ENCODE measurements at places on chromosomes 7 and 10.
A peak's percentile ranks its signal among the peaks of the same experiment; 100 is the strongest.

DNA sequence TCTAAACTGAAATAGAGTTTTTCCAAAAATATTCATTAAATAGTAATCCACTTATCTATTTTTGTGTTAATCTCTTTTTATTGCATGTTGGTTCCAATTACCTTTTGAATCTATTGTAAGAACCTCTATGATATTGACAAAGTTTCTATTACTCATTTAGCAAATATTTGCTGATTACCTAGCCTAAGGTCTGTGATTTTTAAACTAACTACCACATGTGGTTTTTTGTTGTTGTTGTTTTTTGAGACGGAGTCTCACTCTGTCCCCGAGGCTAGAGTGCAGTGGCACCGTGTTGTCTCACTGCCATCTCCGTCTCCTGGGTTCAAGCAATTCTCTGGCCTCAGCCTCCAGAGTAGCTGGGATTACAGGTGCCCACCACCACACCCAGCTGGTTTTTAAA lies 2.0 kb upstream of the ASB13 start:
- DNase-seq: no peak

DNA sequence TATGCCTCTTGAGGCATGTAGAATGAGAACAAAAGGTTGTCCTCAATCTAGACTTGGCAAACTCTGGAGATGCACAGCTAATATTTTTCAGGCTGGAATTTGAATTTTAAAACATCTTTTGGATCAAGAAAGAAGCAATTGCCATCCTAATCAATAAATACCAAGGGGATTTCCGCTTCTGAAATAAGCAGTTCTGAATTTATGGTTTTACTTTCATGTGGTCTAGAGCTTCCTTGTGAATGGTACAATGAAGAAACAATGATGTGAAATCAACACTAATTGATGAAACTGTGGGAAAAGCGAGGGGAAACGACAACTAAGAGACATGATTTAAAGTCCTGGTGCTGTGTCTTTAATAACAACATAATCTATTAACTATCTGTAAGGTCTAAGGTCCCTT lies 1202.7 kb downstream of the SORCS3 start:
- no peak for DNase-seq

GRCh38 chr7:4842319-4843064 lies 19.3 kb downstream of the PAPOLB start:
- no peak for DNase-seq

DNA sequence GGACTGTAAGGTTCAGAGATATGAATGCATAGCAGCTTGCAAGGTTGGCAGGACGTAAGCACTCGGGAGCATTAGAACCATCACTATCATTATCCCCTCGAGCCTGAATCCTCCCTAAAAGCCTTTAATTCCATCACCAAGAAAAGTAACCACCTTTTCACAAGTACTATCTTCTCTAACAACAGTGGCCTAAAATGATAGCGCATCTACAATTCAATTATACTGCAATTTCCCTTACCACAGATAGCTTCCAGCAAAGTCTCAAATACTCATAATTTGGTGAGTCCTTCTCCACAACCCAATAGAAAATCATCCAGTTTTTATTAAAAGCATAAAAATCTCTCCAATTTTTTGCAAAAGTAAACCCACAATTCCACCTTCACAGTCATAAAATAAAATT lies 42.0 kb downstream of the COL1A2 start:
- no peak for DNase-seq

DNA sequence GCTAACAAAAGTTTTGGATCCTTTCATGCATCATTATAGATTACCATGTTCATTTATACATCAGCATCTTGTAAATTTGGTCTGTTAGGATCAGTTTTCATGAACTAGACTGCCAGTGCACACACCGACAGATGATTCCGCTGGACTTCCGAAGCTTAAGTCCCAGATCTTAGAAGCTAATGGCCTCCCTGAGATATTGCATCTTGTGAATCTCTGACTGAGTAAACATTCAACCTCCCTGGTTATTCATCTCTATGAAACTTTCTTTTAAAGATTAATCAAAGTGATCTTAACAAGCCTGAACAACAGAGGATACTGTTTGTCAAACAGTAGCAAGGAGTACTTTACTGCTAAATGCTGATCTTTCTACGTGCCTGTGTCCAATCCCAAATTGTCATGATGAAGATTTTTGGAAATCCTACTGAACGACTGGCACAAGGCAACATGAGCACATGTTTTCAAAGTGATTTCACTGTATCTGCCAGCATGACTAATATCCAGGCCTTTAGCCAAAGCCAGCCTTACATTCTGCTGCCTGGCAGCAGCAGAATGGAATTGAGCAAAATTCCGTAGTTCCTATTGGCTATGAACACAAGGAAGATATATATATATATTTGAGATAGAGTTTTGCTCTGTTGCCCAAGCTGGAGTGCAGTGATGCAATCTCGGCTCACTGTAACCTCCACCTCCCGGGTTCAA lies 91.3 kb upstream of the ANK3 start:
- DNase-seq: no peak

DNA sequence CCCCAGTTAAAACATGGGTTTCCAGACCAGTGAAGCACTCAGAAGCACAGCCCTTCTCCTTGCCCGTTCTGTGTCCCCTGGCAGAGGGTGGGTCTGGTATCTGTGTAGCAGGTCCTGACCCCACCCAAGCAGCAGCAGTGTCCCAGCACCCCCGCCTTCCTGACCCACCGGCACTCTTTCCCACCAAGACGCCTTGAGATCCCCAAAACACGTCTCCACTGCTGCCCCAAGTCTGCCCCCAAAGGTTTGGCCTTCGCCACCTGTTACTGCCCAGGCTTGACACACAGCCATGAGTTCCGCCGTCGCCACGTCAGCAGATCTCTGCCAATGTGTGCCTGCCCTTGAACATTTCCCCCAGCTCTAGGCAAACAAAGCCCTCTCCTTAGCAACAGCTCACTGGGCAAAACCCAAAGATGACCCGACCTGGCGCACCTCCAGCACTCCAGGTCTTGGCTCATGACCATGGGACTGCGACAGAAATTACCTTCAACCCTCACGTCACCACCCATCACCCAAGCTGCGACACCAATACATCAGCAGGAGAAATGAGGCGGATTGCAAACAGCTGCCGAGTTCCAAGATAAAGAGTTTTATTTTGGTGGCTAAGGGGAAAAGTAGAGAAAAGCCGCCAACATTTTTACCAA lies 75.6 kb downstream of the CTBP2 start:
- no peak for DNase-seq

- DNase-seq: no peak
Observed at GRCh38 chr10:100623521-100624230, 87.9 kb downstream of the HIF1AN start.

GRCh38 chr7:76383089-76383944 lies 24.5 kb upstream of the YWHAG start:
- no peak for DNase-seq

- no peak for DNase-seq
Observed at GRCh38 chr10:113153493-113154102, 203.6 kb downstream of the TCF7L2 start.

DNA sequence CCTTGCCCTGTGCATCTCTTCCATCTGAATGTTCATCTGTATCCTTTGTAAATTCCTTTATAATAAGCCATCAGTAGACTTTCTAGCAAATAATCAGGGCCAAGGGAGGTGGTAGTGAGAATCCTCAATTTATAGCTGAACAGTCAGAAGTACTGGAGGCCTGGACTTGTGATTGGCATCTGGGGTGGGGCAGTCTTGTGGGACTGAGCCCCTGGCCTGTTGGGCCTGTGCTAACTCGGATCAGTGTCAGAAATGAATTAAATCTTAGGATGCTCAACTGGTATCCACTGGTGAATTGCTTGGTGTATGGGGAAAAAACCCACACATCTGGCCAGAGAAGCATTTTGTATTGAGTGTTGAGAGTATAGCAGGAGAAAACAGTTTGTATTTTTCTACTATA lies 481.8 kb downstream of the GLRX3 start:
- no peak for DNase-seq

- no peak for DNase-seq
Observed at GRCh38 chr7:142036384-142036783, 40.7 kb downstream of the MGAM start.

DNA sequence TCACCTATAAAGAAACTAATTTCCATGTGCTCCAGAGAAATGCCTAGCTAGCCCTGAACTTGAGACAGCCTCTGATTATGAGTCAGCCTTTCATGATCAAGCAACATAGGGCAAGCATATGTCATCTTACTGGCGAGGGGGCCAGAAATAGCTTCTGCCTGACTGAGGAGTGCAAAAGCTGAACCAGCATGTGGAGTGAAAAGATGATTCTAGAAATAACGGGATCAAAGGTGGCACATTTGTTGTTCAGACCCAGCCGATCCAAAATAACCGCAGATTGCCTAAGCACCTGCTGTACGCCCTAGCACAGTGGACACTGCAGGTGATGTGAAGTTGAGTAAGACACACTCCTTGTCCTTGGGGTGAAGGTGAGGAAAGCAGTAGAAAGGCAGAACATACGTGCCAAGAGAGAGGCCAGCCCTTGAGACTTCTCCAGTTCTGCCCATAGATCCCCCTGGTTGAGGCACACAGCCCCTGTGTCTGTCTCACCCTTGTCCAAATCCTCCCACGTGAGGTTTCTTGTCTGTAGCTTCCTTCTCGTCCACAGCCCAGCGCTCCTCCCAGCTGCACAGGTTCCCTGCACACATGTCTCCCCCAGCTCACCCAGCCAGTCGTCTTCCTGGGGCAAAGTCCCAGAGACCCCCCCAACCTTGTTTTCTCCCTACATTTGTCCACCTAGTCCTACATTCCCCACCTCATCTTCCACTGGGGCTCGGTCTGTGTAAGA lies 2.8 kb upstream of the BCL7B start:
- peak; percentile 24 for DNase-seq

DNA sequence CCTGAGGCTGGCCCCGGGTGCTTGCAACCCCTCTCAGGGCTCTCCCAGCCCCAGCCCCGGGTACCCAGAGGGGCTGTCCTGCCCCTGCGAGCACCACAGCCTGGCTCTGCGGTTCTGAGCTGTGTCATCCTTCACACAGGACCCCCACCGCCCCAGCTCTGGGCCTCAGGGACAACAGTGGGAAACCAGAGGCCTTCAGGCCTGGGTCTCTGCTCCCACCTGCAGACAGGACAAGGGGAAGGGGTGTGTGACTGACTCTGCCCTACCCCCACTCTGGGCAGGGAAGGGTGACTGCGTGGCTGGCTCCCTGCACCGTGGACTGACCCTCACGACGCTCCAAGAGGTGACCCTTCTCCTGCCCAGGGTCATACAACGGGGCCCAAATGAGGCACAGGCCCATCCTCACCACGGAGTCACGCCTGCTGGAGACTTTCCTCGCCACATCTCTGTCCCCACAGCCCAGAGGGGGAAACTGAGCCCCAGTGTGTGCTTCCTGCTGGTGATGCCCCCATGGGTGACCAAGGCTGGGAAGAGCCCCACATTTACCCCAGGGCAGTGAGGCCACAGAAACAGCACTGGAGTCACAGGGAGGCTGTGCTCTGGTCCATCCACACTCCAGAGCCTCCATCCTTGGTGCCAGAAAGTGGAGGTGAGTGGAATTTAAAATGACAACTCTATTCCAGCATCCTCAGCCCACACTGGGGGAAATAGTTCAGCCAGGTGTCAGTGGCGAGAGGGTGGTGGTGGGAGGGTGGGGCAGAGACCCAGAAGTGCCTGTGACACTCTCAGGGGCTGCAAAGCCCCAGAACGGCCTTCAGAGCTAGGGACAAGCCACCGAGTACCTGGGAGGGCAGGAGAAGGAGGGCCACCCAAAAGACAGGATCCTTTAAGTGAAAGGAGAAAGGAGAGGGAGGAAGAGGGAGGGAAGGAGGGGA lies 13.6 kb downstream of the CAMK2B start:
- no peak for DNase-seq

DNA sequence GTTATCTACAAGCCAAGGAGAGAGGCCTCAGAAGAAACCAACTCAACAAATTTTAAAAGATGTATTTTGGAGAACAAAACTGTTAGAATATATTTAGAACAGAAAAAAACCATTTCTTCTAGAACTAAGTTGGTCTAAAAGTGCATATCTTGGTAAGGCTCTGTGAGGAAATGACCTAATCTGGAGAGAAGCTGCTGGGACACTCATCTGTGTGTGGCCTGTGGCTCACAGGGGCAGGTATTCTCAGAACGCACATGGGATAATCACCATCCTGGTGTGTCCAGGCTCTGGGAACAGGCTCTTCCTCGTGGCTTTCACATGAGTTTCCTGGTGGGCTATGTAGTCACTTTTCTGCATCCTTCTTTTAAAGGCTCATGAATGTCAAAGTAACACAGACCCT lies 38.1 kb upstream of the PRSS1 start:
- no peak for DNase-seq

- no peak for DNase-seq
Observed at GRCh38 chr10:80421050-80421706, 12.8 kb downstream of the PRXL2A start.

GRCh38 chr10:24674892-24675632 lies 48.6 kb downstream of the ARHGAP21 start:
- DNase-seq: no peak

DNA sequence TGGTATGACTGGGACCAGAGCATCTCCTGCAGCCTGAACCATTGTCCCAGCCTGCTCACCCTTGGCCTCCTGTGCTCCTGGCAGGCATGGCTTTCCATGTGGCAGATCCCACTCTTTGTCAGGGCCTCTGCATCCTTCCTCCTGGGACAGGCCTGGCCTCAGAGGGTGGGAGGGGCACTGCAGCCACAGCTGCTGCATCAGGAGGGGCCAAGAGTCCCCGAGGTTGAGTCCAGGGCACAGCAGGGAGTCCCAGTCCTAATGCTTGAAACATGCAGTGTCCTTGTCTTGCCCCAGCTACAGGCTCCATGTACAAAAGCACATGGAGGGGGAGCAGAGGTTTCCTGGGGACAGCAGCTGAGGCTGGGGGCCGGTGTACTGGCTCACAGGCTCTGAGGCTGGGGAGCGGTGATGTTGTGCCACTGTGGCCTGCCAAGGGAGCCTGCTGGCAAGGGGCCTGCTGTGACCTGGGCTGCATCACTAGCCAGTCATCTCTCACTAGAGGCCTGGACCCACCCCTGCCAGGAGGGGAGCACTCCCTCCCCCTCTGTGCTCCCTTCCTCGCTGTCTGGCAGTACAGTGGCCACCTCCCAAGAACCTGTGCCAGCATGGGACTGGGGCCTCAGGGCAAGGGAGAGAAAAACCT lies 144.8 kb downstream of the ZNF248 start:
- DNase-seq: no peak

- no peak for DNase-seq
Observed at GRCh38 chr10:21832821-21833130, 170.8 kb downstream of the DNAJC1 start.

DNA sequence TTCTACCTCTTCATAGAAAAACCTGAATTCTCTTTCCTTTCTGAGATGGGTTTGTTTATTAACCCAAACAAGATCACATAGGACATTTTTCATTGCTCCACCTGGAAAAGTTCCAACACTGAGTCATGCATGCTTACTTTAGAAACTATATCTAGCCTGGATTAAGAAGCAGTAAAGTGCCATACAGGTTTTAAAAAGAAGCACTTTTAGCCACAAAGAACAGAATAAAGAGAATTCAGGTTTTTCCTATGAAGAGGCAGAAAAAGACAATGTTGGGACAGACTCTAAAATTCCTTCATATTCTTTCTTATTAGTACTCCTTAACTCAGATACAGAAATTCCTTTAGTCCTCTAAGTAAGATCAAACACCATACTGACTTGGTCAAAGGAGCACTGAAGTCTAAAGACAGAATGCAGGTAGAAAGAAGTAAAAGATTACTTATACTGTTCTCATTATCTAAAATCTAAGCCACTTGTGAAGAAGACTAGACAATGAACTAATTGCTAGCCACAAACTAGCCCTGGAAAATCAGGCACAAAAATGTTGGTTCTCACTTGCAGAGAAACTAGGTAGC lies 241.3 kb downstream of the ANK3 start:
- DNase-seq: no peak

All from activated naive CD8-positive, alpha-beta T cell treated with anti-CD3 and anti-CD28 coated beads for 36 hours (primary cell).